ENCODE measurements at places on chromosomes 2 and 18. TPM values are rescaled to one million over a fixed set of nuclear protein-coding genes. Genes with fewer than 3 reads are reported as not detected.

DNA sequence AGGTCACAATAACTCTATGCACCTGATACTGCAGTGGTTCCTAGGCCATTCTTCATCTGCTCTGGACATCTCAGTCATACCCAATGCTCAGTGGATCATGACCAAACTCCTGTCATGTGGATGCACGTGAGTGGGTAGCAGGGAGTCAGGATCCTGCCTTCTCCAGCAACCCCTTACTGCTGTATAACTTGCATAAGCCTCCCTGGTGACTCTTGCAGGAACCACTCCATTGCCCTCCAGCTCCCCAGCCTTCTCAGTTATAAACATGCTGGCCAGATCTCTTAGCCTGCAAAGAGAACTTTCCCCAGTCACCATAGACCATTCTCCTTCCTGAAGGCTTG lies 98.6 kb upstream of the ZNF397 start:
- no peak overlapping the region for H3K27ac ChIP-seq
- no peaks in the 10 kb centered on the region for H3K27me3 ChIP-seq
- no peak overlapping the region for H3K4me3 ChIP-seq

- H3K36me3 ChIP-seq, result no peaks in the 10 kb centered on the region
- H3K27me3 ChIP-seq, result no peaks in the 10 kb centered on the region
- H3K27ac ChIP-seq, result no peak overlapping the region
- H3K4me1 ChIP-seq, result no peaks in the 10 kb centered on the region
- no peak overlapping the region for H3K4me3 ChIP-seq
Observed at GRCh38 chr2:67566285-67566684, 169.2 kb downstream of the ETAA1 start.

The ENOSF1 gene
- polyA plus RNA-seq, result 13.9 TPM

- peaks cover 42% of the 10 kb centered on the region for H3K4me1 ChIP-seq
- H3K36me3 ChIP-seq, result no peaks in the 10 kb centered on the region
- H3K27ac ChIP-seq, result peak overlapping the region; percentile 89
Observed at GRCh38 chr2:26245810-26246209, 1.1 kb downstream of the HADHB start.

DNA sequence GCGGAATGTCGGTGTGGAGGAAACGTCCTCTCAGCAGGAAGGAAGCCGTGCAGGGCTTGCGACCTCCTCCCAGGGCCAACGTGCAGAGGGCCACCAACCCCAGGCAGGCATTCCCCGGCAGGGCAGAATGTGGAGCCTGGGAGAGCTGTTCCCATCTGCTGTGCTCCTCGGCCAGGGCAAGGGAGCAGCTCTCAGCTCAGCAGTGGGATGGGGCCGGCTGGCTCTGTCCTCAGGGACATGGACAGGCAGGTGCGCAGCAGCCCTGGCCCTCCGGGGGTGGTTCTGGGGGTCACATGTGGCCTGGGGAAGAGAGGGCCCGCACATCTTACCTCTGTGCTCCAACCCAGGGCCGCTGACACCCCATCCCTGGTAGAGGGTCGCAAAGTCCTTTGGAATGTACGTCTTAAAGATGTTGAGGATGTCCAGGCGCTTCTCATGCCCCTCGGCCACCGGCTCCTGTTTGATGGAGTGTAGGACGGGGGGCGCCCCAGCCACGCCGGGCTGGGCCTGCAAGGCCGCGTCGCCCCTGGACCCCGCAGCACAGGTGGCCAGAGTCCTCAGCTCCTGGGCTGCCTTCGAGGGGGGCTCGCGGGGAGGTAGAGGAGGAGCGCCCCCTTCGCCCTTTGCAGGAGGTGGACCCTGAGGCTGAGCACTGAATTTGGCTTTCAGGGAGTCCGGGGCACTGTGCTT lies 116.4 kb downstream of the ZNF516 start:
- peaks cover 35% of the 10 kb centered on the region for H3K4me1 ChIP-seq
- no peaks in the 10 kb centered on the region for H3K27me3 ChIP-seq
- no peak overlapping the region for H3K4me3 ChIP-seq
- no peaks in the 10 kb centered on the region for H3K36me3 ChIP-seq
- no peak for DNase-seq

DNA sequence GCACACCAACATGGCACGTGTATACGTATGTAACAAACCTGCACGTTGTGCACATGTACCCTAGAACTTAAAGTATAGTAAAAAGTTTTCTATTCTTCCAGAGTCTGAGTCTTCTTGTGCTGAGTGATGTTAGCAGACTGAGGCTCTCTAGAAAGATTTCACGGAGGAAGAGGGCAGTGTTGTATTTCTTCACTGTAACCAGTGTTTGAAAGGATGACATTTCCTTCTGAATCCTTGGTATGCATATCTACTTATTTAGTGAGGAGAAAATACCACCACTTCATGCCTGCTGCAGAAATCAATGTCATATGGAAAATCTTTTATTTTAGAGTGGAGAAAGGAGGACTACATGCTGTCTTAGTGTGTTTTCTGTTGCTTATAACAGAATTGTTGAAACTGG lies 357.1 kb downstream of the CCDC85A start:
- no peaks in the 10 kb centered on the region for H3K27me3 ChIP-seq
- H3K4me1 ChIP-seq, result no peaks in the 10 kb centered on the region
- no peak overlapping the region for H3K4me3 ChIP-seq
- H3K27ac ChIP-seq, result no peak overlapping the region
- no peaks in the 10 kb centered on the region for H3K36me3 ChIP-seq

- H3K27me3 ChIP-seq, result no peaks in the 10 kb centered on the region
- H3K27ac ChIP-seq, result no peak overlapping the region
- no peaks in the 10 kb centered on the region for H3K36me3 ChIP-seq
- peaks cover 20% of the 10 kb centered on the region for H3K4me1 ChIP-seq
Observed at GRCh38 chr2:232361646-232362045, 16.9 kb upstream of the ALPP start.

The RSAD2 gene
- polyA plus RNA-seq, result 10.4 TPM

- H3K4me1 ChIP-seq, result no peaks in the 10 kb centered on the region
- no peak overlapping the region for H3K27ac ChIP-seq
- H3K4me3 ChIP-seq, result no peak overlapping the region
- no peaks in the 10 kb centered on the region for H3K27me3 ChIP-seq
Observed at GRCh38 chr2:239818531-239819011, 206.6 kb downstream of the NDUFA10 start.

DNA sequence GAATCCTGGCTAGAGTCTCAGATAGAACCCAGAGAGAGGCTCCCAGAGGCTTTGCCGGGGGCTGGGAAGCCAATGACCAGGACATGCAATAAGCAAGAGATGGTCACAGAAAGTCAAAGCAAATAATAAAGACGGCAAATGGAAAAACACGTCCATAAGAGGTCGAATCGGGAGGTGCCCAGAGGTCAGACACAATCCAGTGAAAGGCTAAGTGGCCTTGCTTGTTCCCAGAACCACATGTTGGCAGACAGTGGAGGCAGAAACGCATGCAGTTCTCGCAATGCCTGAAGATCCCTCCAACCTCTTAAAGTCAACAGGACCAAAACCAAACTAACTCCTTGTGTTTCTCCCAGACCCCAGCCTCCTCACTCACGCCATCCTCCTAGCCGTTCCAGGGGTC lies 3.0 kb downstream of the CYB5A start:
- no peak overlapping the region for H3K4me3 ChIP-seq
- no peak overlapping the region for H3K27ac ChIP-seq
- no peak for DNase-seq
- H3K4me1 ChIP-seq, result peaks cover 13% of the 10 kb centered on the region
- no peaks in the 10 kb centered on the region for H3K27me3 ChIP-seq

DNA sequence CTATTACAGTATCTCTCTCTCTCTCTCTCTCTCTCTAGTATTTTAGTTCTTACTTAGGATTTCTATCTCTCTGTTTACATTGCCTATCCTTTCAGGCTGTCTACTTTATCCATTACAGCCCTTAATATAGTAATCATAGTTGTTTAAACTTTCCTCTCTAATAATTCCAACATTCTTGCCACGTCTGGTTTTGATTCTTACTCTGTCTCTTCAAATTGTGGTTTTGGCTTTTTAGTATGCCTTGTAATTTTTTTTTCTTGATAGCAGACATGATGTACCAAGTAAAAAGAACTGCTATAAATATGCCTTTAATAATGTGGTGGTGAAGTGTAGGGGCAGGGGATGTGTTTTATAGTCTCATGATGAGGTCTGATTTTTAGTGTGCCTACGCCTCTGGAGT lies 1809.5 kb upstream of the CELF4 start:
- no peaks in the 10 kb centered on the region for H3K36me3 ChIP-seq
- DNase-seq, result no peak
- no peak overlapping the region for H3K27ac ChIP-seq
- H3K27me3 ChIP-seq, result no peaks in the 10 kb centered on the region

GRCh38 chr2:240024766-240025165 lies 376 bp downstream of the NDUFA10 start:
- peak overlapping the region; percentile 97 for H3K4me3 ChIP-seq
- no peaks in the 10 kb centered on the region for H3K27me3 ChIP-seq
- peak overlapping the region; percentile 95 for H3K27ac ChIP-seq
- H3K36me3 ChIP-seq, result peaks cover 21% of the 10 kb centered on the region
- peaks cover 20% of the 10 kb centered on the region for H3K4me1 ChIP-seq

GRCh38 chr18:13354402-13354801 lies 135.8 kb downstream of the LDLRAD4 start:
- DNase-seq, result no peak
- H3K36me3 ChIP-seq, result no peaks in the 10 kb centered on the region
- peaks cover 13% of the 10 kb centered on the region for H3K4me1 ChIP-seq
- H3K4me3 ChIP-seq, result no peak overlapping the region
- no peak overlapping the region for H3K27ac ChIP-seq

DNA sequence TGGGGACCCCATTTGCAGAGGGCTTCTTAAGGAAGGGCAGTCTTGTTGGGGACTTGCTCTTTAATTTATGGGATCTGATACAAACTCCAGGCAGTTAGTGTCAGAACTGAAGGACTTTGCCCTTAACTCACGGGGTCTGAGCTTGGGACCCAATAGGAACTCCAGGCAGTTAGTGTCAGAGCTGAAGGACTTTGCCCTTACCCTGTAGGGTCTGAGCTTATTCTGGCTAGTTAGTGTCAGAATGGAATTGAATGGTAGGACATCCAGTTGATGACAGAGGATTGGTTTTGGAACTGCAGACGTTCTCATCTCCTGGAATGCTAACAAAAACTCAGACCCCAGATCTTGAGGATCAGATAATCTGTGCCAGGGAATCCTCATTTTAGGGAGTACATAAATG lies 256.9 kb upstream of the COPS8 start:
- no peaks in the 10 kb centered on the region for H3K36me3 ChIP-seq
- no peak overlapping the region for H3K27ac ChIP-seq
- no peak overlapping the region for H3K4me3 ChIP-seq
- no peak for DNase-seq

DNA sequence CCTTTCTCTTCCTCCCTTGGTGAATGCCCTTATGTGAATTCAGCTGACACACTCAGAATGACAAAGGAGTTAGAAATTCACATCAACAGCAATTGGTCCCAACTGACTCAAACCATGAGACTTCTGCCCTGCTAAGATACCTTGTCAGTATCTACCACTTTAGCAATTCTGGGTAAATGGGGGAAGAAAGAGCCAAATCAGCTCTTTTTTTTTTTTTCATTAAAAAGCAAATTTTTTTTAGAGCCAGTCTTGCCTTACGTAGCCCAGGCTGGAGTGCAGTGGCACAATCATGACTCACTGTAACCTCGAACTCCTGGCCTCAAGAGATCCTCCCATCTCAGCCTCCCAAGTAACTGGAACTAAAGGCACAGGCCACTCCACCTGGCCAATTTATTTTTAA lies 1.7 kb upstream of the PPP4R1 start:
- H3K27ac ChIP-seq, result no peak overlapping the region
- no peaks in the 10 kb centered on the region for H3K36me3 ChIP-seq
- no peak overlapping the region for H3K4me3 ChIP-seq
- H3K27me3 ChIP-seq, result no peaks in the 10 kb centered on the region

The TRIB2 gene
- 73.8 TPM for polyA plus RNA-seq

DNA sequence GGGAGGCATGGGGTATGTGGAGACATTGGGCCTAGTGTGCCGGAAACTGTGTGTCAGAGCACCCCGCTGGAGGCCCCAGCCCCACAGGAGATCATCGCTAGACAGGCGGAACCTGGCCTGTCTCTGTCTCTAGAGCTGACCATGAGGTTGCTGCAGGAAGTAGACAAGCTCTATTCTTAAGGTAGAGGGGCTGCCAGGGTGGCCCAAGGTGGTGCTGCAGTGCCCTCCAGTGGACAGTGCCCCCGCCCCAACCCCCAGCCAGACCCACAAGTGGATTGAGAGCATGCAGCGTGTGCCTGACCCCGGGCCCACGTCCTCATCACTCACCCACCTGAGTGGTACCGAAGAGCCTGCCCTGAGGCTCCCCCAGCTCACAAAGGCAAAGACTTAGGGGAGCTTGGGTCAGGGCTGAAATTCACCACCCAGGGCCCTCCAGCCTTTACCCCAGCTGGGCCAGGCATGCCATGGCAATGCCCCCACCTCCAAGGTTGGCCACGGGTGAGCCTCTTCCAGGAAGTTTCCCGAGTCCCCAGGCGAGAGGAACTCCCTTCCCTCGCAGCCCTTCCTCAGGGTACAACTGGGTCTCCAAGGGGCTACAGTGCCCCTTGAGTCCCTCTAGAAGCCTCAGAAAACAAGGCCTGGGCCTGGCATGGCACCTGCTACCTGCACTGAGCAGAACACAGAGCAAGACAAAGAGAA lies 155.0 kb downstream of the TTC32 start:
- no peak overlapping the region for H3K27ac ChIP-seq
- no peaks in the 10 kb centered on the region for H3K36me3 ChIP-seq
- no peaks in the 10 kb centered on the region for H3K4me1 ChIP-seq

The CD28 gene
- 80.0 TPM for polyA plus RNA-seq

GRCh38 chr2:44086629-44087028 lies 82.0 kb upstream of the PPM1B start:
- H3K27ac ChIP-seq, result no peak overlapping the region
- H3K36me3 ChIP-seq, result no peaks in the 10 kb centered on the region
- H3K27me3 ChIP-seq, result no peaks in the 10 kb centered on the region

DNA sequence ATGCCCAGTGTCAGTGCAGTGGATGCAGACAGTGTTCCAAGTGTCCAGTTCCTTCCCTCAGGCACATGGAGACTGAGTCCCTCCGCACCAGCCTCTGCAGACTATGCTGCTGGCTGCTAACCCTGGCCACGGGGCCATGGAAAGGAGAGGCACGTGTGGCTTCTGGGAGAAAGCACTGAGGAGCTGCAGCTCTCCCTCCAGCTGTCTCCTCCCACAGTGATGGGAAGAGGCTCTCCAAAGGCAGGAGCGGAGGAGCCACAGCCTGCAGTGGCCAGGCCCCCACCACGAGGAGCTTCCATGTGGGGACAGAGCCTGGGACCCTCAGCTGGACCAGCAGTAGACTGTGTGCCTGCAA lies 141.1 kb downstream of the NDUFA10 start:
- DNase-seq, result no peak
- no peak overlapping the region for H3K27ac ChIP-seq
- no peak overlapping the region for H3K4me3 ChIP-seq
- H3K27me3 ChIP-seq, result no peaks in the 10 kb centered on the region
- no peaks in the 10 kb centered on the region for H3K36me3 ChIP-seq

Data from CD4-positive, alpha-beta memory T cell (primary cell).